ENCODE measurements at places on chromosomes 1 and 21.

DNA sequence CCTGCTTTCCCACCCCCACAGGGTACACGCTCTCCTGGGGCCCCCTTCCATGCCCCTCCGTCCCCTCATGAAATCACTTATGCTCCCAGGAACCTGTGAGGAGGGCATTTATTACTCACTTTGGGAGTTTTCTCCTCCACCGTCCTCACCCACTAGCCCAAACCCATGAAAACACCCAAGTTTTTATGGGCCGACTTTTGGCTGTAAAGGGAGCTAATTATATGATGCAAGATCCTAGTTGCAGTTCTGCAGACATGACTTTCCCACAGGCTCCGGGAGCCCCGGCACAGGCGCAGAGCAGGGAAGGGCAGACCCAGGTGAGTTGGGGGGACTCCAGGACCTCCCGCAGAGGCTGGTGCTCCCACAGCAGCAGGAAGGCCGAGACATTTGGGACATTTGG, 29.7 kb downstream of the EPHA2 start:
- DNase-seq: no peak

DNA sequence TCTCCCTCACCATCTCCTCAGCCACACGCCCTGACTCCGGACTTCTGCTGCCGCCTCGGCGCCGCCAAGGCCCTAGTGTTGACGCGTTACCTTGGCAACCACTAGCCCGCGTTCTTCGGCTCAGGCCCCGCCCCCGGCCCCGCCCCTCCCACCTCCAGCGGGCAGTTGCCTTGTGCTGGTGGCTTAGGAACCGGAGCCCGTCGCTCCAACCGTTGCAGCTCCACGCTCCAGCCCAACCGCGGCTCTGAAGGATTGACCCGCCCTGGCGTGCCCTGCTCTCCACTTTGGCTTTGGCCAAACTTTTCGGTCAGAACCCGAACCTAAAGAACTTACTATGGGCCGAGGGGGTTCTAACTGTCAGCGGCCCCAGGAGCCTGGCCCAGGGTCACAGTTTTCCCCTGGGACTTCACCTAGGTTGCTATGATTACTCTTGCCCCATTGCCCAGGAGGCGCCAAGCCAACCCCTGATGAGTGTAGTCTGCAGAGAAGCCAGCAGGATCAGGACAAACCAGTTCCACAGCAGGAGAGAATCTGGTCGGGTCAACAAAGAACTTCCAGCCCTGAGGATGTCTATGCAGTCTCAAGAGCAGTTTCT, at the start of gene CFAP45:
Gene CFAP45 (minus strand): TSS at position 80 of the 595 bp plus-strand sequence. CDS start 67 bp downstream, at position 13.
- DNase-seq: peak; percentile 96

GRCh38 chr1:205243350-205244191, 15.8 kb downstream of the TMCC2 start:
- no peak for DNase-seq

DNA sequence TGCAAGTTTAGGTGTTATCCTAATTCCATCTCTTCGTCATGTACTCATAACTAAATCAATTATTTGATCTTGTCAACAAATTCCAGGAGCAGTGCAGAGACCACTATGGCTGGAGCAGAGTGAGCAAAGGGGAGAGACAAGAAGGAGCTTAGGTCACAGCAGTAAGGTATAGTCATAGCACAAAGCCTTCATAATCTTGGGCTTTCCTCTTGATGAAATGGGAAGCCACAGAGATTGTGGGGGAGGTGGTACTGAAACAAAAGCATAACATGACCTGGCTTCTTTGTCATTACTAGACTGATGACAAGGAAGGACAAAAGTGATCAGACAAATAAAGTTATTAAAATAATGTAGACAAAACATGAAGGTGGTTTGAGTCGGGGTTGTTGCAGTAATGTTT, 60.1 kb upstream of the PTGS2 start:
- no peak for DNase-seq

DNA sequence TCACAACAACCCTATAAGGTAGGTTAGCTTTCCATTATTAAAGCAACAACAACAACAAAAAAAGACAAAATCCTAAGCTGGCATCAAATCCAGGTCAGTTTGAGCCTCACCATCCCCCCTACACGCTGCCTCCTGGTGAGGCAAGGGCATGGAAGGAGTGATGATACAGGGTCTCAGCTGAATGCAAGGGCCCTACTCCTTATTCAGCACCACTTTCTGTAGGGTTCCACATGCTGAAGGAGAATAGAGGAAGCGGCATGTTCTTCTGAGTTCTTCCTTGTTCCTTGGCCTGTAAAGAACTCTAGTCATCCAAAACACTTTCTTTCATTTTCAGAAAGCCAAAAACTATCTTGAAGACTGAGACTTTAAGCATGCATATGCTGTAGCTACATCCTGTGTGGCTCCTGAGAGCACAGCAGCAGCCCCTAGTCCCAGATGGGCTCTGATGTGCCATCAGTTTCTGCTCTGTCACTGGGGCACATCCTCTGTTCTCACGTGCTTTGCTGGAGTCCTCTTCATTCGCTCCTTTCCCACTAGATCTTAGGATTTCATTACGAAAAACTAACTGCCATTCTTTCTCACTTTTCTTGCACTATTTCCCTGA, 6.2 kb downstream of the ILDR2 start:
- no peak for DNase-seq

DNA sequence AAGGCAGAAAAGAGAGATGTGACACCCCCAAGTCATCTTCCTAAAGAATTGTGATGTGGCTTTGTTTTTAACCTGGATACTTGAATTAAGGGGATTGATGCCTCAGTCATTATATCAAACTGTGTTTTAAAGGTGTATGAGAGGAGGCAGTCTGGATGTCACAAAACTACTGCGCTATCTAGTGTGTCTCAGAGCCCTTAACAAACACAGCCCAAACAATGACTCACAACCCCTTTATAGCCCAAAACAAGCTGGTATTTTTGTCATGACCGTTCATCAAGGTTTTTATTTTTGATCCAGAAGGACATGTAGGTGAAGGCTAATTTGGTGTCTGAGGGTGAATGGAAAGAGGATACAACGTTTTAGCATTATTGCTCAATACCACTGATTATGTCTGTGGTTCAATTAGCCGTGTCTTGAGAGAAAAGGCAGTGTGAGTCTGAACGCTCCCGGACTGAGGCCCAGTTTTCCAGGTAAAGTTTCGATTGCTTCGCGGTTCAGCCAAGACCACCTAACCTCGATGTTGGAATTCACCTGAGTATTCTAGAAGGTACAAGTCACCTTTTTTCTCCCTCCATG, 71.6 kb downstream of the SGIP1 start:
- DNase-seq: no peak

DNA sequence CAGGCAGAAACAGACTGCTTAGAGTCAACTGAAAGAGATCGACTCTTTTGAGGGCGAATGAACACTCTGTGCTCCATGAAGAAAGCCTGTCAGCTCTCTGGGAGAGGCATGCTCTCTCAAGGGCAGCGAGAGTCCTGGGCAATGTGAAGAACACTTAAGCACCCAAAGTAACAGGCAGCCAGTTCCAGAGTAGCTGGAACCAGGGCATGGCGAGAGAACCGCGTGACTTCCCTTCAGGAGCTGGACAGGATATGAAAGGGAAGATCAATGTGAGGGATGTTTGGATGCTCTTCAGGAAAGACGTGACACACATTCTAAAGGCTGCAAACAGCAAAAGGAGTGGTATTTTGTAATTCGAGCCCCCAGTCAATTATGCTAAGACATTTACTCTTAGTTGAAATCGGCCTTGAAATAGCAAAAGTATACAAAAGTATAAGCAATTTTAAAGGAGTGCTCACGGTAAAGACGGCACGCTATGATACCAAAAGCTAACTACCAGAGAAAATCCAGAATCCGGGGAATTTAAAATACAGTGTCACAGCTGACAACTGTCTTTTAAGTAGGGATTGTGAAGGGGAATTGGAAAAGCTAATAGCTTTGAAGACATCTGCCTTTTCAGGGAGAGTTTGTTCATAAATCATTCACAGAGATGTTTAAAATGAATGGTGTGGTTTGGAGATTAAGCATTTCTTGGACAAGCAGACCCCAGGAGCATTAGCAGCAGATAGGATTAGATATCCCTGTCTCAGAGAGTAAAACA, 20.8 kb downstream of the ADAMTS5 start:
- peak; percentile 74 for DNase-seq

GRCh38 chr1:221227872-221228337, 348.7 kb downstream of the HLX start:
- no peak for DNase-seq

GRCh38 chr1:58879464-58879863, 95.6 kb upstream of the JUN start:
- DNase-seq: no peak

GRCh38 chr1:45001011-45001481, 10.1 kb downstream of the HECTD3 start:
- DNase-seq: no peak

GRCh38 chr1:226653311-226653921, 85.7 kb downstream of the ITPKB start:
- no peak for DNase-seq

DNA sequence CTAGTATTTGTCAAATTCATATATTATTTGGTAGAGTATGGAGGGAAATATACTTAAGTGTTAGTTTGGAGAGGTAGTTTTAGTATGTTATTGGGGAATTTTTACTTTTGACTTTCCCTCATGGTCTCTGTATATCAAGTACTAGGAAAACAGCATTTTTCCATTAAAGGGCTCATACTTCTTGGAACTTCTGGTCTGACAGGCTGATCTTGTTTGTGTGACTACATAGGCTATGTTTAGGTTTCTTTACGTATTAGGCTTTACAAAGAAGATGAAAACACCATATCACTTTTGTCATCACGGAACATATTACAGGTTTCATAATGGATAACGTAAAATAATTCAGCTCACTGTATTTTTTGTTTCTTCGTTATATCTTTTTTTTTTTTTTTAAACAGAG, 30.8 kb downstream of the POU2F1 start:
- no peak for DNase-seq

DNA sequence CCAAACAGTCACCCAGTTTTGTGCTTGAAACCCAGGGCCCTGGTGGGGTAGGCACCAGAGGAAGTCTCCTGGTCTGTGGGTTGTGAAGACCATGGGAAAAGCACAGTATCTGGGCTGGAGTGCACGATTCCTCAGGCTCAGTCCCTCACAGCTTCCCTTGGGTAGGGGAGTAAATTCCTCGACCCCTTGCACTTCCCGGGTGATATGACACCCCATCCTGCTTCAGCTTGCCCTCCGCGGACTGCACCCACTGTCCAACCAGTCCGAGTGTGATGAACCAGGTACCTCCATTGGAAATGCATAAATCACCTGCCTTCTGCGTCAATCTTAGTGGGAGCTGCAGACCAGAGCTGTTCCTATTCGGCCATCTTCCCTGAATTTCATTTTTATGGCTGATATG, 133.9 kb upstream of the KCTD3 start:
- no peak for DNase-seq

DNA sequence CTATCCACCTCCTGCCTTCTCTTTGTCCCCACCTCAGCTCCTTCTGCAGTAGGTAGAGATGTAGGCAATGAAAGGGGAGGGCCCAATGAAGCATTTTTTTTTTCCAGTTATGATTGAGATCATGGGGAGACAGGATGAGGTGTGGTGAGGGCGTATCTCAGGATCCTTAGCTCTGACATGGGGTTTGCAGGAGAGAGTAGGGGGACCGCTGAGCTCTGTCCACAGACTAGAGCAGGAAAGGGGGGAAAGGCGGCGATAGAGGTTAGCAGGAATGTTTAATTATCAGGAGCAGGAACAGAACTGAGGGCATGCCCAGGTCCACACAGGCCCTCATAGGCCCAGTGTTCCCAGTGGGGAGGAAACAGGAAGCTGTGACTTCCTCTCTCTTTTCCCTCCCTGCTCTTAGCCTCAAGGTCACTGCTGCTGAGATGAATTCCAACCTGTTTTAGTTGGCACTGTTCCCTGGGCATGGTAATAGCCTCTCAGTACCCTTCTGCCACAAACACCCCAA, 901 bp upstream of the RXFP4 start:
- peak; percentile 71 for DNase-seq

DNA sequence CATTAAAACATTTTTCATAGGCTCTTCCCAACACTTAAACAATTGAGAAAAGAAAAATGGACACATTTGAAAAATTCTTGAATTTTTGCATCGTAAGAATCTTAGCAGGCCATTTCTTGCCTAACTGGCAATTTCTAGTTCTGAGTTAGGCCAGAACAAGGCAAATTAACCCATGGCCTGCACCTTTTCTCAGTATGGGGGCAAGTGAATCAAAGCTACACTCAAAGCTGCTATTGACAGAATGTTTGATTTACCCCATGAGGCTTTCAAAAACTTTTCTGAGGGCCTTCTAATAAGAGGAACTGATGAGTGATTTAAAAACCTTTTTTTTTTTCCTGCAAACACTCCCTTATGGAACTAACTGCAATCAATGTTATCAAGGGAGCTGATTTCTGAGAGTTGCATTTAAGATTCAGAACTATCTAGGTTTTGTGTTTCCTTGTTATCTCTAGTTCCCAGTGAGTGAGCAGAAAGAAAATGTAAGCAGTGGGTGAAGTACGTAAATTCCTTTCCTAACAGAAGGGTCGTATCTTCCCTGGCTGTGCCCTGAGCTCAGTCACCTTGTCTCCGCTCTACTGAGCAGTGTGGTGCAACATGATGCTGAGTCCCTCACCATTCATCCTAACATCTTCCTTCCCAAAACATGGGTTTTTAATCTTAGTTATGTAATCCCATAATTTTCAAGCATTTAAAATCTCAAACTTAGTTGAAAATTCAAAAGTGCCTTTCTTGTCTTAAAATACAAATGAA, 353.7 kb downstream of the DPYD start:
- DNase-seq: no peak

DNA sequence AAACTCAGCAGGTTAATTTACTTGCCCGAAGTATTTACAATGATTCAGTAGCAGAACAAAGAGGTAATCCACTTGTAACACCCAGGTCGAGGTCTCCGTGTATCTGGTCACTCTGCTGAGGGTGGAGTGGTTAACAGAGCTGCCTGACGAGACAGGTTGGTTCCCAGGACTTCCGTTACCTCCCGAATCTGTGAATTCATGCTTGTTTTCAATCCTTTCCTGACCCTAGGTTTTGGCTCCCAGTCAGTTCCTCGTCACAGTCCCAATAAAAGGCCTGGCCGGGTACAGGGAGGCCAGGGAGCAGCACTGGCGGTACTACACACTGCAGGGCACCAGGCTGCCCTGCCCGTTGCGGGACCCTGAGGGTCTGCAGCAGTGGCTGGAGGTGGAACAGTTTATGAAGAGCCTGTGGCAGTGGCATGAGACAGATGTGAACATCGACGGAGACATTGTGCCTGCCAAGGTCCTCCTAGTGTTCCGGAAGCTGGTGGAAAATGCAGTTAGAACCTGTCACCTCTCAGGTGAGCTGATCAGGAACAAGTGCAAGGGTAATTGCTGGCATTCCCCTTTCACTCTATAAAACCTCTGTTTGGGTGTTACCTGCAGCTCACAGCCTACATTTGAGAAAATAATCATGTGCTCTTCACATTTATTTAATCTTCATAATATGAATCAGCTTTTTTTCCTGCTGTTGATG, 12.8 kb downstream of the MAB21L3 start:
- DNase-seq: no peak
